ENCODE measurements at places on chromosomes 13 and 19.

GRCh38 chr13:30866677-30867076, 39.4 kb upstream of the MEDAG start:
- DNase-seq = no peak

DNA sequence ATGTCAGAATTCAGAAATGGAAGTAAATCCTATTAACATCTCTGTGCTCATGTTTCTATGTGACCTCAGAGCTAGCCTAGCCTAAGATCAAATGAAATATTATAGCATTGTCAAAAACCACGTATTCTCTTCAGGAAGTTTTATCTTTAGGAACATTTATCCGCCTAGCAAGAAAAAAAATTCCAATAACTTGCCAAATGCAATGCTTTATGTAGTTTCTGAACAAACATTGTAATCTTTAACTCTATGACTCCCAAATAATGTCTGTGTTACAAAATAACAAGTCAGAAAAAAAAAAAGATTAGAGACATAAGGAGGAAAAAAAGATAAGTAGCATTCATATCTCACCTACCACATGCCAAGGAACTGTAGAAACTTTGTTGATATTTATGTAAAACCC, 18.4 kb upstream of the IPO5 start:
- DNase-seq = no peak

- DNase-seq = no peak
Measured at GRCh38 chr13:31890946-31891345, 140.6 kb upstream of the FRY start.

- no peak for DNase-seq
Measured at GRCh38 chr13:35480346-35480745, 3.9 kb upstream of the MAB21L1 start.

- no peak for DNase-seq
Measured at GRCh38 chr13:25579221-25579620, 207.4 kb downstream of the ATP8A2 start.

- no peak for DNase-seq
Measured at GRCh38 chr19:11347546-11348039, 1.3 kb downstream of the CCDC159 start.

DNA sequence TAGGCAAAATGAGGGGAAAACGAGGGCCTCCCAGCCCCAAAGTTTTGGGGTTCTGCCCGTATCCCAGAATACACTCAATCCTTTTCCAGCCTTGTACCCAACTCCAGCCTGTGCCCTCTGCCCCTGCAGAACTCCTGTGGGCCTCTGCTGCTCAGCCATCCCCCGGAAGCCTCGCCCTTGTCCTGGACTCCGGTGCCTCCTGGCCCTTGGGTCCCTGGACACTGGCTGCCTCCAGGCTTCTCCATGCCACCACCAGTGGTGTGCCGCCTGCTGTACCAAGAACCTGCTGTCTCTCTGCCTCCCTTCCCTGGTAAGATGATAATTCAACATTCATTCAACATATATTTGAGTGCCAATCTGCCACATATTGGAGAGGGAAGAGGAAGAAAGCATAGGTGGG, 3.8 kb downstream of the DMRTC2 start:
- no peak for DNase-seq

GRCh38 chr13:111241006-111241755, 79.3 kb upstream of the TEX29 start:
- DNase-seq = no peak

DNA sequence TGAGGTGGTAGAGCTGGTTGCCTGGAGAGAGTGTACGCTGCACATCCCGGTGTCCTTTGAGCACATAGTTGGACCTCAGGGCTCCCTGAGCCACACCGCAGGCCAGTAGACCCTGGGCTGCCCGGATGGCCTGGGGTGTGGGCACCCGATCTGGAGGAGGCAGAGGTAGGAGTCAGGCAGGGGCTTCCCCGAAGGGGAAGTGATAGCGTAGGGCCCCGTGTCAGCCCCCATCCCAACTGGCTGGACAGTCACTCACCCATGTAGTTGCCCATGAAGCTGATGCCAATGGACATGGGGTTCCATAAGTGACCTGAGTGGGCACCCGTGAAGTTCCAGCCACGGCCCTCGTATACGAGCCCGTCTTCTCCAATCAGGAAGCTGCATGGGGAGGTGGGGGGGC, 3.6 kb downstream of the PGLYRP1 start:
- no peak for DNase-seq

GRCh38 chr13:22092791-22093560, 422.1 kb downstream of the FGF9 start:
- DNase-seq = no peak

- no peak for DNase-seq
Measured at GRCh38 chr13:43414111-43414510, 372.7 kb downstream of the ENOX1 start.

GRCh38 chr19:34788074-34788473, 15.1 kb upstream of the ZNF599 start:
- DNase-seq = no peak

- no peak for DNase-seq
Measured at GRCh38 chr19:49988007-49988406, 27.0 kb upstream of the SIGLEC11 start.

- no peak for DNase-seq
Measured at GRCh38 chr19:12939975-12940423, 1.6 kb downstream of the CALR start.

DNA sequence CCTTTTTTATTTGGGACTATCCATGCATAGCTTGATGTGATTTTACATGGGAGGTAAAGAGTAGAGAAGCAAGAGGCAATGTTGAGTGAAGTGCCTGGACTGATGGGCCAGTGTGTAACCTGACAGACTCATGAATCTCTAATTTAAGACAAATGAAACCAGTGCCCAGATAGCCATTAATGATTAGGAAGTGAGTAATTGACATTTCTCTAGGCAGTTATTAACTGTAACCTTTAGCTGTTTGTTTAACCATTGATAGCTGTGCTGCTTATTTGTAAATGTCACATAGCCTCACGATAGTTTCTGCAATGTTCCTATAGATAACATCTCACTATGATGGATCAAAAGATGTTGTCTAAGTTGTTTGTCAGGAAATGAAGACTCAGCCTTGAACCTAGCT, 1047.5 kb upstream of the SPRY2 start:
- DNase-seq = no peak

DNA sequence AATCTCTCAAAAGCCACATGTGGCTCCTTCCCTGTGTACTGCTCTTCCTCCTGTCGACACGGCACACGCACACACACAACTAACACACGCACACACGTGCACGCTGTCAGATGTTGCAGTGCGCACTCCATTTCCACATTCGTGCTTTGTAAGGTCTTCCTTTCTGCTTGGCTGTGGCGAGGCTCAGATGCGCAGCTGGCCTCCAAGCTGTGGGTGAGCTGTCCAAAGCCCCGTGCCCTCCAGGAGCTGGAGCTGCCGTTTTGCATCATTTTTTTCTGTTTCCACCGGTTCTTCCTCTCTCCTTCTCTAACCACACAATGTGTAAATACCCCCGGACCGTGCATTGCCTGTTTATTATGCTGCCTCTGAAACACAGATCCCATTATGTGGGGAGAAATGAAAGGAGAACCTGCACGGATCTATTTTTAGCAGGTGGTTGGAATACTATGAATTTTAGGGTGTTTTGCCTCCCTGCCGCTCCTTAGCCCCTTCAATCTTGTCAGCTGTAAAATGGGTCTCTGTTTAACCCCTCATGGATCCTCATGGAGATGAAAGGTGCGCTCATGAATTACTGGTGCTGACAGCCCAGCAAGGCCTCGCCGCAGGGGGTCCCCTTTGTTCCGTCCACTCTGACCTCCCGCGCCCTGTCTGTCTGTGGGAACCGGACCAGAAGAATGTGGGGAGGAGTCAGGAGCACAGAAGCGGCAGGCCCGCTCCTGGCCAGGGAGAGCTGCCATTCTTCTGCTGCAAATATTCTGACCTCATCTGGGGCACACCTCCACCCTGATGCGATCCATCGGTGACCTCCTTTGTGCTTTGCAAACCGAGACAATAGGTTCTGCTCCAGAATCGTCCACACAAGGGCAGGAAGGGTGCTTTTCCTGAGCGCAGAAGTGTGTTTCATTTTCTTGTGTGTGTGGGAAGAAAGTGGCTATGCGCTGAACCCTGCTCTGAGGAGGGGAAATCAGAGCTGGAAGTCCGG, 137.7 kb downstream of the SOX1 start:
- no peak for DNase-seq

DNA sequence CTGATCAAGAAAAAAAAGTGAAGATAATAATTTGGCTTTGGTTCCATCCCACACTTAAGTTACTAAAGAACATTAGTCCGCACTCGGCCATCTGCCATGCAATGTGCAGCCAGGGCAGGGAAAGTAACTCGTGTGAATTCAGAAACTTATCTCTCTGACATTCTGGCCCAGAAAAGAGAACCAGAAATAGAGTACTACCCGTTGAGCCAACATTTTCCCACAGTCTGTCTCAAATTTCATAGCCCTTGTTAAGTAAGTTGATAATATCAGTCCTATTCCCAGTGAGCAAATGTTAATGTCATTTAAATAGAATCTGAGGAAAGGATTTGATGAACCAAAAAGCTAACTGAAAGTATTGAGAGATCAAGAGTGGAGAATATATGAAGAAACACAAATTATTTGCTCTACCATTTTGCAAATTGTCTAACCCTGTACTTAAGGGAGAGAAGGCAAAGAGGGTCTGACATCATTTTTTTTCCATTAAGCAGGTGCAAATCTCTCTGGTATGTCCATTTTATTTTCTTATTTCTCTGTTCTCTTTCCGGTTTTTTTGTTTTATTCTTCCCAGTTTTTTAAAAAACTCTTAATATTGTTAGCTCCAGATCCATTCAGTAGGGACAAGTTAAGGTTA, 156.3 kb downstream of the NDFIP2 start:
- DNase-seq = no peak

DNA sequence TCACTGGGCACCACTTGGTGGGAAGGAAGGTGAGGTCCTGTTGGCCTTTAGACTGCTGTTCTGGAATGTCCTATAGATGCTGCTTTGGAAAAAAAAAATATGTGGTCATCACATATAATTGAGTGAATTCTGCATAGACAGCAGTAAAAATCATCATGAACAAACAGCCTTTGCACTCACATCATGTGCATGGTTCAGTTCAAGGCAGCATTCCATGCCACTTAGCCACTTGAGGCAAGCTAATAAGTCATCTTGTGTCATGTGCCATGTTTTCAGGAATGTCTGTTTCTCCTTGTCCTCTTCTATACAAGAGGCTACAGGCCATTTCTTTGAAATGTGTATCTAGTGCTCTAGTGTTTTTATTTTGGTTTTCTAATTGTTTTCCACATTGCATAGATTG, 43.9 kb upstream of the TSC22D1 start:
- no peak for DNase-seq

GRCh38 chr13:76741046-76741445, 145.2 kb downstream of the KCTD12 start:
- DNase-seq = no peak
